Effector memory CD4-positive, alpha-beta T cell (primary cell): ENCODE measurements at places on chromosomes 11 and 22.

DNA sequence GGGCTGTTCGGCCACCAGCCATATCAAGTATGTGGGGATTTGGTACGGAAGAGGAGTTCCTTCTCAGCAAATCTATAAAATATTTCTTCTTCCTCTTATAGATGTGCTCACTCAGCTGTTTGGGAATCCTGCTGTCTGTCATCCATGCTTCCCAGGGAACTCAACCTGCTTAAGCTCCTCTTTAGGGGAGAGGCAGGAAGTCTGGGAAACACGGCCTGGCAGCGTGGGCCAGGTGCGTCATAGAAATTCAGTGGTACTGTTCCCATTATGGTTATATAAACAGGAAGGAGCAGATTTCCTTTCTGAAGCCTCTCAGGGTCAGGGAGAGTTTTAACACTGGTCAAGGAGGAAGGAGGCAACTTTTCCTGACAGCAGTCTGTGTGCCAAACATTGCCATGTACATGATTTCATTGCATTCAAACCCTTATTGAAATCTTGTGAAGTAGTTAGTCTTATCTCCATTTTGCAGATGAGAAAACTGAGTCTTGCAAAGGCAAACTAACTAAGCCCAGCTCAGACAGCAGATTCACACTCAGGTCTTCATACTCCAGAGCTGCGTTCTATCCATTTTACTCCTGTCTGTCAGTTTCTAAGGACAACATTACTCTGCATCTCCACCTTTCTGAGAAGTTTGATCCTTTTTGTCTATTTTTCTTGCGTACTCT is 35.4 kb upstream of the AMOTL1 start:
- no peak for DNase-seq

DNA sequence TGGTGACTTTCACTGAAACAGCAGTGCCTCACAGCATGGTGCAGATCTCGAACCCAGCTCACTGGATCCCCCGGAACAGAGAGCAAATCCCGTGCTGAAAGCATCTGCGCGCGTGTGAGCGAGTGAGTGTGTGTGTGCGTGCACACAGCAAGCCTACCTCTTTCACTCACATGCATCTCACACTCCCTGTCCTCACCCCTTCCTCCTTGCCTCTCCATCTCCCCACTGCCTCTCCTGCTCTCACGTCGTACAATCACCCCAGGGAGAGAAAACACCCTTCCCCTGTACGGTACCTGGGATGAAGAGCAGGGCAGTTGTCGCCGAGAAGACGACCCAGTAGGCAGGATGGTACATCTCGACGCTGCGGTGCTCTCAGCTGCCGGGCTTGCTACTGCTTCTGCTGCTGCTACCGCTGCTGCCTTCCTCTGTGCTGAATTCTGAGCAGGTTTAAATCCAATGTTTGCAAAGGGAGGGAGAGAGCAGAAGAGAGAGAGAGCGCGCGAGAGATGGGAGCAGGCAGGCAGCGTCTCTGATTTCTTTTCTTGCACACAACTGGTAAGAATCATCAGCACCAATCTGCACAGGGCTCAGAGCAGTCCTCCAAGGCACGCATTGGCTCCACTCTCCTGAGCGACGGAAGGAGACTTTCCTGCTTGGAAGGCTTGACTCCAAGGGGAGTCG is at the start of gene OPCML:
Gene OPCML (minus strand): TSS at position 531 of the 681 bp plus-strand sequence.
- no peak for DNase-seq

- no peak for DNase-seq
Observed at GRCh38 chr11:68343761-68344256, 31.4 kb downstream of the LRP5 start.

- DNase-seq, result no peak
Observed at GRCh38 chr11:114121804-114122504, 62.4 kb downstream of the ZBTB16 start.

DNA sequence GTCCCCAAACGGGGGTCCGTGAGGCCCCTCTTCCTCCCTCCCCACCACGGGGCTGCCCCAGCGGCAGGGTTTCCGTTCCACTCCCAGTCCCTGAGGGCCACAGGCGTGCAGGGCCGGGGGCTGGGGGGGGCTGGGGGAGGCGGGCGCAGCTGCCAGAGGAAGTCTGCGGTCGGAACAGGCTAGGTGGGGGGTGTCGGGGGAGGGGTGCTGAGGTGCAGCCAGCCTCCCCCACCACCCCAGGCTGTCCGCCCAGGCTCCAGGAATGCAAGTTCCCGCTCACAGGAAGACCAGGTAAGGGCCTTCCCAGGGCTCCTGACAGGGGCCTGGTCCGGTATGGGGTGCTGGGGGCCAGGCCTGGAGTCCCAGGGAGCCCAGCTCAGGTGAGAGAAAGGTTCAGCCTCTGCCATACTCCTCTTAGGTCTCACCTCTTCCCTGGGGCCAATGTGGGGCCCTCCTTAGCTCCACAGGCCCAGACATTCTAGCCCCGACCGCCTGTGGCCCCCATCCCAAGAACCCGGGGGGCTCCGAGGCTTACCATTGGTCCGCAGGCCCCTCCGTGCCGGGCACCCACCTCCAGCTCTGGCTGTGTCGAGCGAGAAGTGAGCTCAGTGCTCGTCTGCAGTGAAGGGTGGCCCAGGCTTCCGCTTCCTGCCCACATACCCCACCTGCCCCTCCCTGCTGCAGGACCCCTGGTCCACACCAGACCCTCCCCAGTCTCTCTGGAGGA is at the start of gene PTPRCAP:
Gene PTPRCAP (minus strand): TSS at position 601 of the 727 bp plus-strand sequence. CDS start 63 bp downstream, at position 538.
- DNase-seq, result peak; percentile 68

- no peak for DNase-seq
Observed at GRCh38 chr11:24267014-24267413, 229.8 kb upstream of the LUZP2 start.
